ENCODE measurements at places on chromosomes 7 and 10.

GRCh38 chr7:129055294-129055816 is 444 bp upstream of the TNPO3 start:
- no peak for DNase-seq

- DNase-seq, result no peak
These were observed 820.5 kb downstream of the GATA3 start for GRCh38 chr10:8874972-8875371.

DNA sequence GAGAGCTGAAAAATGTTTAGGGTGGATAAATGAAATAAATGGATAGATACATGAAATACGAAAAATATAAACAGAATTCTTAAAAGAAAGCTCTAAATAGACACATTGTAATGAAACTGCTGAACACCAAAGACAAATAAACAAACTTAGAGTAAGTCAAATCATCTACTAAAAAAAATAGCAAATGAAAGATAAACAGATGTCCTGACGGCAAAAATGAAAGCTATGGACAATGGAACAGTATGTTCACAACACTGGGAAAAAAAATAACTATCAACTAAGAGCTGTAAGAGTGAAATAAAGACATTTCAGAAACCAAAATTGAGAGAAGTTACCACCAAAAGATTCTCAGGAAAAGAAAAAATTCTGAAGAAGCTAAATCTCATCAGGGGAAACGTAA is 106.1 kb downstream of the SGMS1 start:
- peak; percentile 25 for DNase-seq

- peak; percentile 8 for DNase-seq
These were observed 117.7 kb upstream of the PTPRZ1 start for GRCh38 chr7:121755286-121755685.

- no peak for DNase-seq
These were observed 472 bp upstream of the ADAM22 start for GRCh38 chr7:87933605-87933952.

GRCh38 chr10:125521721-125522680 is 161.0 kb downstream of the TEX36 start:
- DNase-seq, result no peak

GRCh38 chr7:38751416-38751815 is 120.2 kb upstream of the AMPH start:
- DNase-seq, result no peak

GRCh38 chr7:50836646-50837045 is 54.0 kb upstream of the GRB10 start:
- no peak for DNase-seq

- DNase-seq, result no peak
These were observed 37.1 kb downstream of the GPR26 start for GRCh38 chr10:123703195-123703790.

- DNase-seq, result no peak
These were observed 203.1 kb downstream of the TFEC start for GRCh38 chr7:115827305-115828045.

DNA sequence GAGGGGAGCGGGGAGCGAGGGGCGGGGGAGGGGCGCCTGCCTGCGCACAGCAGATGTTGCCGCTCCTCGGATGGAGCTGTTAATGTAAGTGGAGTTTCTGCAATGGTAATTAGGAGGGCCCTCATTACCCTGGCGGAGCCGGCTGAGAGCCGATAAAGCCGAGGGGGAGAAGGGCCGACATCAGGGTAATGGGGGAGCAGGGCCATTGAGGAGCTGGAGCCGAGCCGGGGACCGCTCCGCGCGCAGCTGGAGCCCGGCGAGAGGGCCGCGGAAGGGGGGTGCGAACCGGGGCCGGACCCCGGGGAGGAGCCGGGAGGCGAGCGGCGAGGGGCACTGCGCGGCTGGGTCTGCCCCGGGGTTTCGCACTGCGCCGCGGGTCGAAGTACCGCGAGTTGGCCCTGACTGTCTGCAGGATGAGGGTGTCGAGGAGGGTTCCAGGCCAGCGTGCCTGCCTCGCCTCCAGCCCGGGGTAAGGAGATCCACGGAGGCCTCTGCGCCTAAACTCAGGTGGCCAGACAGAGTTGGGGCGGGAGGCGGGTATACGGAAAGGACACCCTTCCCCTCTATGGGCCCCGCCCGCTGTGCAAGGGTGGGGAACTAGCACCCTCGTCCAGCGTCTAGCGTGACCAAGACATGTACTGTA is 55.0 kb upstream of the LBX1 start:
- DNase-seq, result no peak

DNA sequence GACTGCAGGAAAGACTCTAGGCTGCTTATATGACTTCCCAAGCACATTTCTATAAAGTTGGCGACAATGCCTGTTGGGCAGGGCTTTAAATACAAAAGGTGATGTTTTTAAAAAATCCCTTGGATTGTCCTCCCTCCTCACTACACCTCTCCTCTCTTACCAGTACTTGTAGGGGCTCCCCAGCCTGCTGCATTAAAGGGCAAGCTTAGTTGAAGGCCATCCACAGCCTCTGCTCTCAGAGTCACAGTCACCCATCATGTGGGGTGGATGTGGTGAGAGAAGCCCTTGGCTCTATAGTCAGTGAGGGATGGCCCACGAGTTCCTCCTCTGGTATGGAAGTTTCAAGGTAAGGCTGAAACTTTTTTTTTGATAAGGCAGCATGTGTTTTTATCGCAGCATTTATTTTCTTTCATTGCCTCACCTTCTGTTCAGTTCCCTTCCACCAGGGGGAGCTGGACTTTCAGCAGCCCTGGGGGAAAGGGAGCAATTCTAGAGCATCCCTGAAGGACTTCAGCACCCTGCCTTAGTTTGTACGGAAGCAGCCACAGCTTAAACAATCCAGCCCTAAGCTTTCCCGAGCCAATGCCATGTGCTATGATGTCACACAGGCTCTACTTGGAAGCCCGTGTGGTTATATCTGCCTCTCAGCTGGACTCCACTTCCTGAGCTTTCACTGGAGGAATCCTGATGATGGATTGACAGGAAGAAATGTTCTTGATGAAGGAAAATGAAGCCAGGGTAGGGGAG is 131.9 kb downstream of the CALCR start:
- DNase-seq, result peak; percentile 14

- peak; percentile 63 for DNase-seq
These were observed 94.0 kb downstream of the SORBS1 start for GRCh38 chr10:95467162-95467599.

DNA sequence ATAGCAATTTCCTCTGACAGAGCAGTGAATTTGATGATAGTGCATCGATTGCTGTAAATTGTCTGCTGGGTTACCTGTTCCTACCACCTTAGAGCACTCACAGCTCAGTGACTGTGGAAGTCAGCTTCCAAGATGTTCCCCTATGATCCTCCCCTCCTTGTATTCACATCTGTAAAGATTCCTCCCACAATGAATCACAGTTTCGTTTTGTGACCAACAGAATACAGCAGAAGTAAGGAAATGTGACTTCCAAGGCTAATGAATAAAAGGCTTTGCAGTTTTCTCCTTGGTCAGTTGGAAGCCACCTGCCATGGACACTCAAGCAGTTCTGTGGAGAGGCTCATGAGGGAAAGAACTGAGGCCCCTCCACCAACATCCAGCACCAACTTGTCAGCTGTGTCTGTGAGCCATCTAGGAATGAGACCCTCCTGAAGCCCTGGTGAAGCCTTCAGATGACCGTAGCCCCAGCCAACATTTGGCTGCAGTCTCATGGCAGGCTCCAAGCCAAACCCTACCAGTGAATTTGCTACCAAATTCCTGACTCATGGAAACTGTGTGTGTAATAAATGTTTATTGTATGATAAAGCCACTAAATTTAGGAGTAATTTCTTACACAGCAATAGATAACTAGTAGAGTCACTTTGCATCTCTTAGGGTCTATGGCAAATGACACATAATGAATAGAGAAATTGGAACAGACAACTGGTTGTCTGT is 309.5 kb upstream of the NPVF start:
- no peak for DNase-seq

- no peak for DNase-seq
These were observed 64.1 kb upstream of the MALRD1 start for GRCh38 chr10:18984531-18984930.
